CD8-positive, alpha-beta memory T cell (primary cell): ENCODE measurements at places on chromosomes 2 and 18. TPM values are rescaled to one million over a fixed set of nuclear protein-coding genes. Genes with fewer than 3 reads are reported as not detected.

DNA sequence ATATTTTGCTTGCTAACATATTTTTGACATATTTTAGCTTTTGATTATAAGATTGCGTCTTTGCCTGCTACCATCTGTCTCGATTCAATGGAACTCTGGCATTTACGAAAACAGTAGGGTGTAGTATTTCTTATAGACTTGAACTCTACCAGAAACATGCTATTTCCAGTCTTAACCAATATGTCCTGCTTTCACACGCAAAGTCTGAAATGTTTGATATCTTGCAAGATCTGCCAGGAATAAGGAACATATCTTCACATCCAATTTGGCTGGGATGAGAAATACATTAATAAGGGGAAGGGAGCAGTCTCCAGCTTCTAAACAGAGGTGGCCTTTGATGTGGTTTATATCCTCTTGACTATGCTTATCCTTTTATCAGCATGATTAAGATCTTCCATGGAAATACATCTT lies 299.4 kb downstream of the ZNF521 start:
- H3K36me3 ChIP-seq = no peaks in the 10 kb centered on the region
- H3K27ac ChIP-seq = no peak overlapping the region
- DNase-seq = no peak
- no peak overlapping the region for H3K4me3 ChIP-seq
- H3K27me3 ChIP-seq = no peaks in the 10 kb centered on the region

- H3K36me3 ChIP-seq = no peaks in the 10 kb centered on the region
- H3K4me3 ChIP-seq = peak overlapping the region; percentile 38
These were observed 218.5 kb downstream of the LDLRAD4 start for GRCh38 chr18:13437034-13437433.

GRCh38 chr18:55515941-55516710 lies 71.9 kb downstream of the TCF4 start:
- DNase-seq = no peak
- H3K36me3 ChIP-seq = no peaks in the 10 kb centered on the region
- H3K27me3 ChIP-seq = no peaks in the 10 kb centered on the region
- no peak overlapping the region for H3K27ac ChIP-seq

- H3K4me1 ChIP-seq = no peaks in the 10 kb centered on the region
- no peaks in the 10 kb centered on the region for H3K36me3 ChIP-seq
- H3K27me3 ChIP-seq = peaks cover 6% of the 10 kb centered on the region
- no peak for DNase-seq
These were observed 112.6 kb upstream of the PXDN start for GRCh38 chr2:1856922-1857321.

SLC38A11 gene
- not detected for total RNA-seq
